ENCODE measurements at places on chromosomes 2 and 18. TPM values are rescaled to one million over a fixed set of nuclear protein-coding genes. Genes with fewer than 3 reads are reported as not detected.

GRCh38 chr2:98445683-98446581, 1.3 kb downstream of the INPP4A start:
- peak overlapping the region; percentile 85 for H3K27ac ChIP-seq
- no peaks in the 10 kb centered on the region for H3K27me3 ChIP-seq
- peak overlapping the region; percentile 80 for H3K4me3 ChIP-seq
- H3K4me1 ChIP-seq, result peaks cover 19% of the 10 kb centered on the region
- DNase-seq, result no peak
- H3K36me3 ChIP-seq, result no peaks in the 10 kb centered on the region

GRCh38 chr18:48031641-48032040, 101.2 kb upstream of the SMAD2 start:
- H3K27me3 ChIP-seq, result no peaks in the 10 kb centered on the region
- H3K4me1 ChIP-seq, result peaks cover 8% of the 10 kb centered on the region
- no peaks in the 10 kb centered on the region for H3K36me3 ChIP-seq
- no peak overlapping the region for H3K4me3 ChIP-seq
- no peak overlapping the region for H3K27ac ChIP-seq
- no peak for DNase-seq

CAPN13 gene
- not detected for total RNA-seq

- H3K27ac ChIP-seq, result no peak overlapping the region
- no peak for DNase-seq
- H3K4me3 ChIP-seq, result peak overlapping the region; percentile 69
Measured at GRCh38 chr2:164620457-164620856, 825 bp downstream of the GRB14 start.

PSD4 gene
- total RNA-seq, result 1.9 TPM

DNA sequence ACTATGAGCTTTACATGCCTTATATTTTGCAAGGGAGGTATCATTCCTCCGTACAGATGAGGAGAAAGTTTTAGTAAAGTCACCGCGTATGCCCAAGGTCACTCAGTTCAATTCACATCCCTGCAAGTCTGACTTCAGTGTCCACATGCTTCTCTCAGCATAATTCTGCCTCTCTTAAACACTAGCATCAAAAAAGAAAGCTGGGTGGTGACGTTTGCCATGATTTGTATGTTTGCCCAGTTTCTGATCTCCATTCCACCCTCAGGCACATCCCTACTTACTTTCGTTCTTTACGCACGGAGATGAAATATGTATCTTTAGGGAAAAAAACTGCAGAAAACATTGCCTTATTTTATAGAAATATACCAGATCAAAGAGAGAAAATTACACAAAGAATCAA, 129.2 kb upstream of the PTPRM start:
- no peak overlapping the region for H3K4me3 ChIP-seq
- no peaks in the 10 kb centered on the region for H3K4me1 ChIP-seq
- no peak overlapping the region for H3K27ac ChIP-seq
- H3K36me3 ChIP-seq, result no peaks in the 10 kb centered on the region
- no peaks in the 10 kb centered on the region for H3K27me3 ChIP-seq

GPR35 gene
- 0.50 TPM for total RNA-seq

- no peak for DNase-seq
- H3K36me3 ChIP-seq, result no peaks in the 10 kb centered on the region
- no peak overlapping the region for H3K27ac ChIP-seq
- no peak overlapping the region for H3K4me3 ChIP-seq
- no peaks in the 10 kb centered on the region for H3K4me1 ChIP-seq
Measured at GRCh38 chr2:8418721-8419120, 263.1 kb upstream of the ID2 start.

ACSL3 gene
- total RNA-seq, result 65.3 TPM

DNA sequence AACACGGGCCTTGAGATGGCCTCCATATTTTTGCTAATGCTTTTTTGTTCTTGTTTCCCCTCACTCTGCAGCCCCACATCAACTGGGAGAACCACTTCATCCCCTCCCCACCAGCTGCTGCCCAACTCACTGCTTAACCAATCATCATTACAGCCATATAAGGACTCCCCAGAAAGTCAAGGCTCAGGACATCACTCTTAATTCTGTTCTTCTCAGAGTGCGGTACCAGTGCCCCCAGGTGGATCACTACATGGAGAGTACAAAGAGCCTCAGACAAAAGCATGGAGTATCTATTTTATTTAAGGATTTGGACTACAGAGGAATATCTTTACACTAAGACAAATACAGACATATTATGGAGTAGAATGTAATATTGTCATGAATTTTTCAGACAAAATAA, 340.6 kb downstream of the PAX3 start:
- no peak overlapping the region for H3K4me3 ChIP-seq
- H3K27ac ChIP-seq, result no peak overlapping the region
- no peaks in the 10 kb centered on the region for H3K4me1 ChIP-seq
- no peaks in the 10 kb centered on the region for H3K27me3 ChIP-seq
- H3K36me3 ChIP-seq, result no peaks in the 10 kb centered on the region

DNA sequence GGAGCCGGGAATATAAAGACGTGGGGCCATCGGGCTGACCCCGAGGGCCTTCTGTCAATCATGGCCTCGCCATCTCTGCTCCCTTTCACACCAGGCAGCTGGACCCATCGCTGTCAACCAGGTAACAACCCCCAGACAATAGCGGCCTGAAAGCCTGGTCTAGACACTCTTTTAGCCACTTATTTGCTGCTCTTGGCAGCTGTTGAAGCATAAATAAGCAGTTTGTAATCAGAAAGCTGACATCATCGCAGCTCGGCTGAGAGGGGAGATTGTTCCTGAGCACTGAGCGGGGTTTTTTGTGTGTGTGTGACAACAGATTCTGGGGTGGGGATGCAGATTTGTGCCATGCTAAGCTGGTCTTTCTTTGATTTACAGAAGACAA, 423.6 kb upstream of the POU3F3 start:
- no peak for DNase-seq
- H3K27ac ChIP-seq, result no peak overlapping the region
- H3K27me3 ChIP-seq, result peaks cover 6% of the 10 kb centered on the region
- H3K4me1 ChIP-seq, result no peaks in the 10 kb centered on the region

SCN9A gene
- total RNA-seq, result 0.67 TPM

DNA sequence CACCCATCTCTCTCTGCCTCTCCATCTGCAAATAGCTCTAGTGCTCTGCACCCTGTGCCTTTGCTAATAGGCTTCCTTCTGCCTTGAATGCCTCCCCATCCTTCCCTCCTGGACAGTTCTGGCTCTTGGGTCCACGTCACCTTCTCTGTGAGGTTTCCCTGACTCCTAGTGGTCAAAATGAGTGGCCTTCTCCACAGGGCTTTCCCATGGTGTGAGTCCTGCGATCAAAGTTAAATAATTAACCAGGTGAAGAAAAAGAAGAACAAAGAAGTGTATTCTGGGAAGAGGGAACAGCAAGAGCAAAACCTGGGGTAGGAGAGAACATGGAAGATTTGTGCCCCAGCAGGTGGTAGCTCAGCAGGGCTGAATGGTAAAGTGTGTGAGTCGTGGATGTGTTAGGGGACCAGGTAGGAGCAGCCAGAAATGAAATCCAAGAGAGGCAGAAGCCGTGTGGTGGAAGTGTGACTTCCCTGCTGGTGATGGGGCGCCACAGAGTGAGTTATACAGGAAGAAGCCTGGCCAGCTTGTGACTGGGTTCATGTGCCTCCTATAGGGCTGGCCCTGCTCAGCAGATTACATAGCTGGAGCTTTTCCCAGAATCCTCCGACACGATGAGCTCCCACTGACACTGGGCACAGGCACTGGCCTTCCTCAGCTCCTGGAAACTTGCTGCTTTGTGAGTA, 93.8 kb upstream of the LDAH start:
- no peak overlapping the region for H3K4me3 ChIP-seq
- H3K27ac ChIP-seq, result no peak overlapping the region
- DNase-seq, result no peak
- H3K27me3 ChIP-seq, result no peaks in the 10 kb centered on the region

OTOS gene
- total RNA-seq, result not detected

DNA sequence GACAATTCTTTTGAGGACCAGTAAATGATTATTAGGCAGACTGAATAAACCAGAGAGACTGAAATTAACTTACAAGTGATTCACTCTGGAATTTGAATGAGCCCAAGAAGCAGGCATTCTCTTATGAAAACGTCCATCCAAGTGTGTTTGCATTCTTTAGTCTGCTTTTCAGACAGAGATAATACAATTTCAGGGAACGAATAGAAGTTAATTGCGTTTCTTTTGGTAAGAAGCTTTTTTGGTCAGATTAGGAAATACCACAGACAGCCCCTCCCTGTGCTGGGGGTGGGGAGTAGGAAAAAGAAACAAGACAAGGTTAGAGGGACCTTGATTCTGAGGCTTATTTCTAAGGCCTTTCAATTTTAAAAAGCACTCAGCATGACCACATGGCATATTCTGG, 874.4 kb downstream of the SUCLG1 start:
- H3K27me3 ChIP-seq, result no peaks in the 10 kb centered on the region
- no peak overlapping the region for H3K27ac ChIP-seq
- no peaks in the 10 kb centered on the region for H3K36me3 ChIP-seq
- no peaks in the 10 kb centered on the region for H3K4me1 ChIP-seq
- H3K4me3 ChIP-seq, result no peak overlapping the region

Data from heart right ventricle (tissue), 16 donors.